ENCODE measurements at places on chromosomes 2 and 18. TPM values are rescaled to one million over a fixed set of nuclear protein-coding genes. Genes with fewer than 3 reads are reported as not detected.
A peak's percentile ranks its signal among the peaks of the same experiment; 100 is the strongest.

Gene AP1S3
- total RNA-seq: 2.1 TPM

Gene TPO
- total RNA-seq: not detected

Gene MTA3
- 40.4 TPM for total RNA-seq

Gene B3GNT7
- total RNA-seq: 0.55 TPM

Gene ATP6V1B1
- total RNA-seq: not detected

DNA sequence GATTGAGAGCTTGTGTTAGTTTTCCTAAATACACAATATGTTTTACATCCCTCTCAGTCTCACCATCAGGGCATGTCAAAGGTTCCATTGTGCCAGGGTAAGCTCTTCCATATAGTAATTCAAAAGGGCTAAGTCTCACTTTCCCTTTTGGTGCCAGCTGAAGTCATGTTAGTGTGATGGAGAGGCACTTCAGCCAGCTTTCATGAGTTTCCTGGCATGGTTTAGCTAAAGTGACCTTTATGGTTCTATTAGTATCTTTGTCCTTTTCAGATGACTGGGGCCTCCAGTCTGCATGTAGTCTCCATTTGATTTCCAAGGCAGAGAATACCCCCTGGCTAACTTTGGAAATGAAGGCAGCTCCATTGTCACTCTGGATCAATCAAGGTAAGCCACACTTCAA lies 27.2 kb downstream of the NAT8 start:
- DNase-seq: no peak
- no peak overlapping the region for H3K27ac ChIP-seq
- no peak overlapping the region for H3K4me3 ChIP-seq
- H3K36me3 ChIP-seq: peaks cover 5% of the 10 kb centered on the region
- no peaks in the 10 kb centered on the region for H3K27me3 ChIP-seq

- H3K4me1 ChIP-seq: peaks cover 98% of the 10 kb centered on the region
- DNase-seq: no peak
- no peaks in the 10 kb centered on the region for H3K27me3 ChIP-seq
- H3K36me3 ChIP-seq: peaks cover 24% of the 10 kb centered on the region
- H3K4me3 ChIP-seq: peak overlapping the region; percentile 65
Measured at GRCh38 chr2:6923319-6923718, 6.1 kb downstream of the RNF144A start.

GRCh38 chr2:47493317-47494035 lies 90.5 kb downstream of the MSH2 start:
- DNase-seq: no peak
- H3K4me3 ChIP-seq: no peak overlapping the region
- no peak overlapping the region for H3K27ac ChIP-seq

DNA sequence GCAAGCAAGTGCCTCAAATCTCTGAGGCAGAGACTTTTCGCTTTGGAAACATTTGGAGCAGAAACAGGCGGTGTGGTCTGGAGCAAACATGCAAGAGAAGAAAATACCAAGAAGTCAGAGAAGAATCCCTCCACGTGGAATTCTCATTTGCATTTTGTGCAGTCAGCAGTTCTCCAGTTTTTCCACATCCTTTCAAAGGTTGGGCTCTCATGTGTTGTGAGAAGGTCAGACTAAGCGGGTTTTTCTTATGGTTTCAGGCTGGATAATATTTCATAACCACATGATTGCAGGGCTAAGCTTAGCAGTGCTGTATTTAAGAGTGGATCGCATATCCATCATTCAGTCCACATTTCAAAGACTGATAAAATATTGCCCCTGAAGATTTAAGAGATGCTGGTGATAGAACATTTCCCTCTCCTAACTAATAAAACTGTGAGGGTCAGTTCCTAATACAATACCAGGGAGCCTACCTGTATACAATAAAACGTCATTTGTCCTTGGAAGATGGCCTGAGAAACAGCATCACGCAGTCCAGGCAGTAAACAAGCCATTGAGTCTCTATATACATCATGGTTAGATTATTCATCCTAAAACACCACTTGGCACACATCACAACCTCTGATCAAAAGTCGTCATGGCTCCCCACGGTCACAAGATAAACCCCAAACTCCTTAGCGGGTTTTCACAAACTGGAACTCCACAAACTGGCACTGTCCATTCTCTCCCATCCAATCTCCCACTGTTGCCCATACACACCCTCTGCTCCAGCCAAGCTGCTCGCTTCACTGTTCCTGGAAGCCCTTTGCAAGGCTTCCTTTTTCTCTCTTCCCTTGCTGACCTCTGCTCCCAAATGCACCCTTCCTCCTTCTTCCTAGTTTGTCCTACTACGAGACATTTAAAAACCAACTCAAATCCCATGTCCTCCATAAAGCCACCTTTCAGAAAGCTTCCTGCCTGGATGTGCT lies 31.5 kb downstream of the ANKRD44 start:
- H3K4me3 ChIP-seq: peak overlapping the region; percentile 78
- peak overlapping the region; percentile 92 for H3K27ac ChIP-seq
- H3K27me3 ChIP-seq: no peaks in the 10 kb centered on the region
- H3K4me1 ChIP-seq: peaks cover 52% of the 10 kb centered on the region
- no peaks in the 10 kb centered on the region for H3K36me3 ChIP-seq
- no peak for DNase-seq

- DNase-seq: no peak
- H3K27me3 ChIP-seq: peaks cover 31% of the 10 kb centered on the region
- no peak overlapping the region for H3K27ac ChIP-seq
- peaks cover under 1% of the 10 kb centered on the region for H3K36me3 ChIP-seq
- H3K4me3 ChIP-seq: no peak overlapping the region
- no peaks in the 10 kb centered on the region for H3K4me1 ChIP-seq
Measured at GRCh38 chr2:178306352-178307073, 112.2 kb downstream of the OSBPL6 start.

DNA sequence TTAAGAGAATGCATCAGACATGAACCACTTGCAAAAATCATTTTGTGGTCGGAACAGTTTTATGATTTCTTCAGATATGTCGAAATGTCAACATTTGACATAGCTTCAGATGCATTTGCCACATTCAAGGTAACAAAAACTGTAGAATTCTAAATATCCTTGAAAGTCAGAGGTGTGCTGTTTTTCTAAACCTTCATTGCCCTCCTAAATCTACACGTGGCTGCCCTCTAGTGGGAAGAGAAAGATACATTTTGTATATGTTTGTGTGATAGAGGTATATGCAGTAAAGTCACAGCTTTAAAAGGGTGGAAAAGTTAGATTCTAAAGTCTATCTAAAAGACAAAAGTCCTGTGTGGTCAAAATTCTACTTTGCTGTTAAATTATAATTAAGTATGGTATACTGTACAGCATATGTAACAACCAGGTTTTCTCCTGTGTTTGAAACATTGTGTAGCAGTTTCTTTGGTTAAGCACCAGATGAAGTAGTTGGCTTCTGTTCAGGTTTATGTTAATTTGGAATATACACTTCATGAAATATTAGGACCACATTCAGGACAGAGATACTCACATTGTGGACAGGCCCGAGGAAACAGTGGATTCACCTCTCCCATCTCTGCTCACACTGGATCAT lies 65.9 kb upstream of the ITM2C start:
- H3K27me3 ChIP-seq: no peaks in the 10 kb centered on the region
- peak overlapping the region; percentile 48 for H3K4me3 ChIP-seq
- H3K4me1 ChIP-seq: peaks cover 29% of the 10 kb centered on the region
- peak overlapping the region; percentile 84 for H3K27ac ChIP-seq
- H3K36me3 ChIP-seq: peaks cover 61% of the 10 kb centered on the region

DNA sequence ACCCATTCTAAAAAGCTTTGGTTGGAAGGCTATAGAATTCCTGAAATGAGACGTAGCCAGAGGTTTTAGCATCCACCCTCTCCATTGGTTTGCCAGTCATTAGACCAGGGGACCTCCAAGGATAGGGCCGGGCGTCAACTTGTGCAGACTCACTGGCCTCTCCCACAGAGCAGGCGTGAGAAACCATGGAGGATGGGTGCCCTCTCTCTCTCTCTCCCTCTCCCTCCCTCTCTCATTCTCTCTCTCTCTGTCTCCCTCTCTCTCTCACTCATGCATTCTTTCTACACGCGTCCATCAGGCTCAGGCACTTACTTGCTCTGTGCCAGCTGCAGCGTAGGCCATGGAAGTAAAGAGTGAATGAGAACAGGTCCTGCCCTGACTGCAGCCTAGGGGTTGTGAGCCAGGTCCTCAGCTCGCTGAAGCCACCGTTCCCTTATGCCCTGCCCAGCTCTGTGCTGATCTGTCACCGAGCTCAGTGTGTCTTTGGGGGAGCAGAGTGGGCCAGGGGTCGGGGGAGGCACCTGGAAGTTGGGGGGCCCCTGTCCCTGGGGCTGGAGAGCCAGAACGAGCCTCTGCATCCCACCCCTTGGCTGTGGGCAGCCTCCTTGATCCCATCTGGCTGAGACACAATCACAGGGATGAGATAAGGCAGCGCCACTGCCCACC lies 304.4 kb upstream of the HS6ST1 start:
- no peak overlapping the region for H3K27ac ChIP-seq
- peaks cover 6% of the 10 kb centered on the region for H3K4me1 ChIP-seq
- no peaks in the 10 kb centered on the region for H3K27me3 ChIP-seq

DNA sequence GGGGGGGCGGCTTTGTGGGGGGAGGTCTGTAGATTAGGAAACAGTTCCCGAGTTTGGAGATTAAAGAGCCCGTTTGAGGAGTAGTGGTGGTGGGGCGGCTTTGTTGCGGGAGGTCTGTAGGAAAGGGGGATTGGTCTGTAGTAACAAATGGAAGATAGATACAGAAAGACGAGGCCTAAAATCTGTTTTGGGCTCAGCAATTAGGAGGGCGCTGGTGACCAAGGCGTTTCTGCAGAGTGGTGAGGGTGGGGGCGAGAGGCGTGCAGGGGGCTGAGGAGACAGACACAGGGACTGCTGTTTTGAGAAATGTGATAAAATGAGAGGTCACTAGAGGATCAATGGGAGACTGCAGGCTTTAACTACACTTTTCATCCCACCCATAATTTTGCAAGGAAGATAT lies 1.6 kb upstream of the ADNP2 start:
- no peak for DNase-seq
- H3K36me3 ChIP-seq: no peaks in the 10 kb centered on the region
- peaks cover 27% of the 10 kb centered on the region for H3K4me1 ChIP-seq
- H3K27me3 ChIP-seq: no peaks in the 10 kb centered on the region
- peak overlapping the region; percentile 90 for H3K27ac ChIP-seq

DNA sequence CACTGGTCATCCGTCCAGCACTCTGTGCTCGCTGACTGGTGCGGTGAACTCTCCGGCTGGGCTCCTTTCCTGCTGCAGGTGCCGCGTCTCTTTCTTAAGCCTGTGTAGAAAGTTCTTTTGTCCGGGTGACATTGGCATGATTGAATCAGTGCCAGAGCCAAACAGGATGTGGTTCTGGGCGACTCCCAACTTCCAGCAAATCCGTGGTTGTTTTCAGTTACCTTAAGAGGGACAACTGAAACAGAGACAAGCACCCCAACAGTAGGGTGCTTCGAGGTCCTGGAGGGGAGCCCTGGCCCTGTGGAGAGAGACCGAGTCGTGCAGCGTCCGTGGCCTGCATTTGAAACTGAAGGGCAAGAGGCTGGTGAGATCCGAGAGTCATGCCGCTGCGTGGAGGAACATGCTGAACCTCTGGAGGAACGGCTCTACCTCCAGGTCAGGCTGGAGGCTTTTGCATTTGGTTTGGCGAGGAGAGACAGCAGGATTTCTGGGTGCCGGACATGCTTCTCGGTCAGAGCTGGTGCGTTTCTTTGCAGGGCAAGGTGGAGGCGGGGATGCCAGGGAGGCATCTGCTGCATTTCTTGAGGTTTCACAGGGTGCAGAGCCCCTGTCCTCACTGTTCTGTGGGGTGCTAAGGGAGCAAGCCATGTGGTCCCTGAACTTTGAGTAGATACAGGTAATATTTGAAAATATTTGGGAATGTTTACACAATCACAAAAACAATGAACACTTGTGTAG lies 26.8 kb downstream of the SH3BP4 start:
- peaks cover 16% of the 10 kb centered on the region for H3K27me3 ChIP-seq
- H3K4me3 ChIP-seq: no peak overlapping the region
- no peaks in the 10 kb centered on the region for H3K4me1 ChIP-seq

- DNase-seq: no peak
- H3K27ac ChIP-seq: no peak overlapping the region
- H3K27me3 ChIP-seq: peaks cover 7% of the 10 kb centered on the region
- no peak overlapping the region for H3K4me3 ChIP-seq
- no peaks in the 10 kb centered on the region for H3K4me1 ChIP-seq
- H3K36me3 ChIP-seq: no peaks in the 10 kb centered on the region
Measured at GRCh38 chr2:175605640-175606009, 396.4 kb downstream of the LNPK start.

DNA sequence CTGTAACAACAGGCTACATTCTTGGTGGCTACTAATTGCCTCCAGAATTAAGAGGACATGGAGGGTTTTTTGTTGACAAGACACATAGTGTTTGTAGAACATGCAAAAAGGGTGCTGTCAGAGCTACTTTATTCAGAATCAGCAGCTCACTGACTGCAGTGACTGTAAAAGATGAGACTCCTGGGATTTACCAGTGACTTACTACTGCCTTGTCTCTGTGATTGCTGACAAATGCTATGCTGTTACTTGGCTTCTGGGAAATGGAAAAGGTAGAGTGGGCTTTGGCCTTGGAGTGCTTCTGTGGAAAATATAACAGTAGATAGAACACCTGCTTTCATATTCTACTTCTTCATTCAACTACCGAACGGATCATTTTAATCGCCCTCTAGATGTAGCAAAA lies 47.8 kb downstream of the GREB1L start:
- H3K4me1 ChIP-seq: no peaks in the 10 kb centered on the region
- peaks cover 9% of the 10 kb centered on the region for H3K27me3 ChIP-seq
- no peak for DNase-seq

- H3K27me3 ChIP-seq: no peaks in the 10 kb centered on the region
- DNase-seq: no peak
Measured at GRCh38 chr18:80009661-80010550, 21.5 kb upstream of the TXNL4A start.

GRCh38 chr2:37843556-37843955 lies 81.5 kb upstream of the RMDN2 start:
- H3K27me3 ChIP-seq: no peaks in the 10 kb centered on the region
- no peaks in the 10 kb centered on the region for H3K4me1 ChIP-seq
- no peak overlapping the region for H3K4me3 ChIP-seq
- H3K27ac ChIP-seq: no peak overlapping the region
- no peaks in the 10 kb centered on the region for H3K36me3 ChIP-seq
- no peak for DNase-seq

DNA sequence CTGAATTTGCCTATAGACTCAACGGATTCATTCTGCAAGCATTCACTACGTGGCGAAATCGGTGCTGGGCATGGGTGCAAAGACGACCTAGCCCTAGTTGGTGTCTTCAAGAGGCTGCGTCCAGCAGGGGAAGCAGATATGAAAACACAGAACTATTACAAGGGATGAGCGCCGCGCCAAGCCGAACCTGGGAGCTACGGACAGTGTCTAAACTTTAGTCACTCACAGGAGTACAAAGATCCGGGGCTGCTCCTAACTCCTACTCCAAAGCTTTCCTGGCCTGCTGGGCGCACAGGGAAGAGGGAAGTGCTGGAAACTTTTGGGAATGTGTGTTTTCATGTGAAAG lies 732 bp upstream of the ANXA4 start:
- H3K4me3 ChIP-seq: peak overlapping the region; percentile 91
- DNase-seq: peak; percentile 14
- H3K4me1 ChIP-seq: peaks cover 14% of the 10 kb centered on the region
- H3K36me3 ChIP-seq: no peaks in the 10 kb centered on the region

DNA sequence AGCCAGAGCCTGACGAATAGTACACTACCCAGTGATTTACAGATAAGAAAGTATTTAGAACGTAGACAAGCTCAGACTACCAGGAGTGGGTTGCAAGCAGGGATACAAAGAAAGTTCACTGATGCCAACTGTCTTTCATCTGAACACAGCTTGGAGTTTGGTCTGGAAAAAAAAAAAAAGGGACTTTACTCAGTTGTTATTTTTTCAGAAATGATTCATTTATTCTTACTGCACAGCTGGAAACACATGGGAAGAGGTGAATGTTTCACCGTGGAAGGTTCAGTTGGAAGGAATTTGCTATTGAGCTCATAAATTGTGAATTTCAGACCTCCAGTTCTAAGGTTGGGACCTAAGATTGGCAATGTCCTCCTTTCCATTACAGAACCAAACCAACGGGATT lies 259.7 kb downstream of the ETAA1 start:
- H3K4me3 ChIP-seq: no peak overlapping the region
- H3K4me1 ChIP-seq: no peaks in the 10 kb centered on the region
- no peaks in the 10 kb centered on the region for H3K27me3 ChIP-seq
- no peaks in the 10 kb centered on the region for H3K36me3 ChIP-seq
- no peak for DNase-seq
